ENCODE measurements at places on chromosomes 1 and 21. TPM values are rescaled to one million over a fixed set of nuclear protein-coding genes. Genes with fewer than 3 reads are reported as not detected.

The NCAM2 gene
- 63.6 TPM for total RNA-seq

DNA sequence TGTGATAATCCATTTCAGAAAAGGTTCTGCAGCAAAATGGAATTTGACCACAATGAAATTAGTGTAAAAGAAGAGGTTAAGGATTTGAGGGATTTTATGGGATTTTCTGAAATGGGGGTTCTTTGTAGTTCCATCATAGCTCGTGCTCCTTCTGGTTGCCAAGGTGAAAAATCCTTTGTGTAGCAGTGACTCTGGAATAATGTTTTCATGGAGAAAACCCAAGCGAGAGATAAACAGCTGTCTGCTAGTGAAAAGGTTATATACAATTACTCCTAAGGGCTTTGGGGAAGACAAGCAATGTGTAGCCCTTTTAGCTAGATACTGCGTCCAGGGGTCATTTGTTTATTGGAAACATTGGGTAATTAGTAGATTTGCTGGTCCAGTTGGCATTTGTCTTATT is 453.2 kb upstream of the DEPDC1 start:
- no peak for DNase-seq

- no peak for DNase-seq
Measured at GRCh38 chr1:171984850-171985485, 143.7 kb downstream of the DNM3 start.

DNA sequence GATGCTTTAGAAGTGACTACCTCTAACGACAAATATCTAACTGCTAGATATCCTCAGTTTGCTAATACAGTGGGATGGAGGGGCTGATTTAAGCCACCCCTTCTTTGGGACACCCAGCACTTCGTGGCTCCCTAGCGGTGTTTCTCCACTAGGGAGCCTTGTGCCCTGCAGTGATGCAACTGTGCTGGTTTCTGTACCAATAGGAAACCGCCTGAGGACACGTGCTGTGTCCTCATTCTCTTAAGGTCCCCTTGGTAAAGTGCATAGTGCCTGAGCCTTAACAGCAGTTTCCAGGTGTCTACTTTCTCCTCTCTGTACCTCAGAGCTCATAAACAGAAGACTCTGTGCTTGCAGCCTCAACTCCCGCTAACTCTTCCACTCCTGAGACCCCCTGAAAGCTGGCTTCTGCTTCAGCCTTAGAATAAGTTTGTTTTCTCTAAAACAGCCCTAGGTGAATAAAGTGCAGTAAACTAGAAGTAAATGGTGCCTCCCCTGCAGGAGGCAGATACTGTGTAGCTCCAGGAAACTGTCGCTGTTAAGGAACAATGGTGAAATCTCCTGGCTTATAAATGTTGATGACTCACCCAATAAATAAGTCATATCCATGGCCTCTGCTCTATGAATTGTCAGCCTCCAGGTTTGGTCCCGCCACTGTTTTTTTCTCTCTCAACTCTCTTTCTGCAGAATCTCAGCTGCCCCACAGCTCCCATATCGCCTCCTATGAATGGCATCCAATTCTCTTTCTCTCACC is 130.4 kb downstream of the AK5 start:
- DNase-seq: no peak

- no peak for DNase-seq
Measured at GRCh38 chr1:2229911-2230731, 2.0 kb downstream of the SKI start.

The RNU1-1 gene
- total RNA-seq: under 0.01 TPM

The LCE1C gene
- not detected for total RNA-seq

DNA sequence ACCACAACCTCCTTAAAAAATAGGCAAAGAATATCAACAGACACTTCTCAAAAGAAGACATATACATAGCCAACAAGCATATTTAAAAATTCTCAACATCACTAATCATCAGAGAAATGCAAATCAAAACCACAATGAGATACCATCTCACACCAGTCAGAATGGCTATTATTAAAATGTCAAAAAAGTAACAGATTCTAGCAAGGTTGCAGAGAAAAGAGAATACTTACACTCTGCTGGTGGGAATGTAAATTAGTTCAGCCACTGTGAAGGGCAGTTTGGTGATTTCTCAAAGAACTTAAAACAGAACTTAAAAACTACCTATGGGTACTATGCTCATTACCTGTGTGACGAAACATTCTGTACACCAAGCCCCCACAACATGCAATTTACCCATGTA is 20.7 kb downstream of the CD1B start:
- no peak for DNase-seq

- DNase-seq: no peak
Measured at GRCh38 chr1:19393046-19393445, 80.9 kb downstream of the SLC66A1 start.

- DNase-seq: no peak
Measured at GRCh38 chr21:32370998-32371766, 21.6 kb downstream of the URB1 start.

The C4BPA gene
- not detected for total RNA-seq

GRCh38 chr1:107162745-107163144 is 21.9 kb downstream of the NTNG1 start:
- DNase-seq: no peak

The MNDA gene
- total RNA-seq: 2.0 TPM

- DNase-seq: no peak
Measured at GRCh38 chr21:38691631-38692030, 114.1 kb upstream of the ETS2 start.

- DNase-seq: no peak
Measured at GRCh38 chr1:107767156-107767582, 197.8 kb downstream of the VAV3 start.

DNA sequence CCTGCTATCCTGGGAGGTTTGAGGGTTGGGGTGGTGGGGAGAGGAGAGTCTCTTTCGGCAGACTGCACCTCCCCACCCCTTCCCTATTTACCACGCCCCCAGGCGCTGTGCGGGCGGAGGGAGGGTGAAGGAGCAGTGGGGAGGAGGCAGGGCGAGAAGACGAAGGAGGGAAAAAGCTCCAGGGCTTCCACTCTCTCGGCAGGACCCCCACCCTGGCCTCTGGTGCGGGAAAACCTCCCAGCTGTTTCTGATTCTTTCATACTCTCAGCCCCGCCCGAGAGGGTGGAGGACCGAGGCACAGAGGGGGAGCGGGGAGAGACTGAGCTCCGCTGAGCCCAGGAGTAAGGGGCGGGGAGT is 866 bp upstream of the WNT2B start:
- no peak for DNase-seq

DNA sequence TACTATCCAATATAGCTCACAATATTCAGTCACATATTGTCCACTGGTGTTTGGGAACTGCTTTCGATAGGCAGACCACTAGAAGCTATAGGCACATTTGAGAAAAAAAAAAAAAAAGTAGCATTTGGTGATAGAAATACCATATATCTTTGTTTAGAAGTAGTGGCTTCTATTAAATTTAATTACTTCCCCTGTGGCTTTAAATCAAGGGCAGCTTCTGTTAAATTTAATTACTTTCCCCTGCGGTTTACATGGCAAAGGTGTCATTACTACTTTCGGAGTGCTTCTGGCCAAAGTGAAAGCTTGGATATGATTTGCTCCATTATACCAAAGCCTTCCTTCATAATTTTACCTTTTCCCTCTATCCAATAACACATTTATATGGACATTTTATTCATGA is 229.9 kb downstream of the TTLL7 start:
- DNase-seq: no peak

- DNase-seq: no peak
Measured at GRCh38 chr1:81811757-81812371, 11.1 kb downstream of the ADGRL2 start.

- DNase-seq: no peak
Measured at GRCh38 chr1:57418971-57419370, 4.9 kb downstream of the DAB1 start.

DNA sequence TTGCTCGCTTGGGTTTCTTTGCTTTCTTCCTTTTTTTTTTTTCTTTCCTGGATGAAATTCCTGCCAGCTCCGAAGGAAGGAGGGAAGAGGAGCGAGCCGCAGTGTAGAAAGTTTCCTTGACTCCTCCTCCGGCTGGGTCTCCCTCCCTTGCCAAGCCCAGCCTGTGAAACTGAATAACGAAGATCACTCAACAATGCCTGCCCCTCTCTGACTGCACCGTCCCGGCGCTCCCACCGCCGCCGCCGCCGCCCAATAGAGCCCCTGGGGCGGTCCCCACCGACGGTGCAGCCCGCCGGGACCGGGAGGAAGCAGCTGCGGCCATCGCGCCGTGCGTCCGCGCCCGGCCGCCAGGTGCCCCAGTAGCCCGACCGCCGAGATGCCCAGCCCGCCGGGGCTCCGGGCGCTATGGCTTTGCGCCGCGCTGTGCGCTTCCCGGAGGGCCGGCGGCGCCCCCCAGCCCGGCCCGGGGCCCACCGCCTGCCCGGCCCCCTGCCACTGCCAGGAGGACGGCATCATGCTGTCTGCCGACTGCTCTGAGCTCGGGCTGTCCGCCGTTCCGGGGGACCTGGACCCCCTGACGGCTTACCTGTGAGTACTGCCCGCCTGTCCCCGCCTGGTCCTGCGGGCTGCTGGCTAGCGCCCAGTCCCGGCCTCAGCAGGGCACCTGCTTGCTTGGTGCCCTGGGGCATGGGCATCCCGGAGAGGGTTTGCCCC is at the start of gene LGR6:
TSS of gene LGR6 (plus strand) at position 186 of the 714 bp plus-strand sequence. CDS start at position 377, 191 bp downstream.
- DNase-seq: no peak

- no peak for DNase-seq
Measured at GRCh38 chr1:55428944-55429931, 214.1 kb upstream of the USP24 start.

GRCh38 chr21:36059823-36060158 is 535 bp downstream of the SETD4 start:
- DNase-seq: no peak
